ENCODE measurements at places on chromosomes 2 and 18.

- no peak for DNase-seq
Measured at GRCh38 chr2:44543773-44544725, 182.3 kb downstream of the CAMKMT start.

DNA sequence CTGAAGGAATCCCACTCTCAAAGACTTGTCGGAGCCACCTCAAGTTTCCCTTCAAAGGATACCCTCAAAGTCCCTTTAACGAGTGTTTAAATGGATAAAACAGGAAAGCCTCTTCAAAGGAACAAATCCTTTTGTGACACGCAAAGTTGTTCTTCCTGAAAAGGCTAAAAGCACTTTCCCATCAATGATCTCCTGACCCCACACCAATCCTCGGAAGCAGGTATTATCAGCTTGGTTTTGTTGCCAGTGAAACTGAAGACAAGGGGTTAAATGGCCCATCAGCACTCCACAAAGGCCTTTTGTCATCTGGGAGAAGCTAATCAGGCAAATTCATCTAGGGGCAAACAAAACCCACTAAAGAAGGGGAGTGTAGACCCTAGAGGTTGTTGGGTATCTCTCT lies 418.0 kb upstream of the ID2 start:
- DNase-seq, result no peak

DNA sequence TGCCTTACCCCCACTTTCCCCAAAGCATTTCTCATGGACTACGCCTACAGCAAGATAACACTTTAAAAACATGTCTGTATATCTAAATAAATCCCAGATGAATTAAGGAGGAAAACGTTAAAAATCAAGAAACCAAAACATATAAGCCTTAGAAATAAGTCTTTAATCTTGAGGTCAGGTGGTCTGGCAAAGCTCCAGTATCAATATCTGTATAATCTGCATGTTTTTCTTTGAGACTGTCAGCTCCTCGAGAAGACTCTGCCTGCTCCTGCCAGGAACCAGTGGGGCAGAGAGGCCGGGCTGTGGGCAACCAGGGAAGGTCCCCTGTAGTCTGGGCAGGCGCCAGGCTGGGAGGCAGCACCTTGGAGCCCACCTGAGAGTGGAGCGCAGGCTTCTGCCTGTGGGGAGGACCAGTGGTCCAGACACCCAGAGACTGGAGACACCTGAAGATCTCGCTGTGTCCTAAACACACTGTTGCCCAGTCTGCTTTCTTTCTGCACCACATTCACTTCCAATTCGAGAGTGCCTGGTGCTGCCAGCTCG lies 291.0 kb upstream of the SOX11 start:
- no peak for DNase-seq

GRCh38 chr2:69214898-69215297 lies 172.1 kb downstream of the GFPT1 start:
- DNase-seq, result peak; percentile 22

DNA sequence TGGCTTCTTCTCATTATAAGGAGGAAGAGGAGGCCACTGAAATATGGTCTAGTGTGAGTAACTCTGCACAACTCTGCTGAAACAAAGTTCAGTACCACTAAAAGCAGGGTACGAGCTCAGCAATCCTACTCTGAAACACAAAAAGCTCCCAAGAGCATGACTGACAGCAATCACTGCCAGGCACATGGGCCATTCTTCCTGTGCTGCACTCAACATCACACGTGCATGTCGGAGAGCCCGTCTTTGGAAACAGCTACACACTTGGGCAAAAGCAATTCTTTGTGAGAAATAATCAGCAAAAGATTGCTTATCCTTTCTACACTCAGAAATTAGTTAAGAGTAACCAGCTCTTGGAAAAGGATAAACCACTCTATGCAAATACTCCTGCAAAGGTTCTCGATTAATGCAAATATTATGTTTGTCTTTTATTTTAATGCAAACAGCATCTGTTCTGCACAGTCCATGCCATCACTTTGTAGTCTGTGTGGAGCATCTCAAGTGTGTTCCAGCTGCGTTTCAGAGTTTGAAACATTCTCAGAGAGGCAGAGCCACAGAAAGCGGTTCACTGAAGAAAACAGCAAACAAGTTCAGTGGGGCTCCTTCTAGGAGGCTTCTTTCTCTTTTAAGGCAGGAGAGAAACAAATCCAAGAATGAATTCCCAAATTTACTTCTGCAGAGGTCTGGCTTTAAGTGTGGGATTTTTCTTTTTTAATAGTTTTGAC lies 145.0 kb downstream of the HDAC4 start:
- DNase-seq, result no peak

DNA sequence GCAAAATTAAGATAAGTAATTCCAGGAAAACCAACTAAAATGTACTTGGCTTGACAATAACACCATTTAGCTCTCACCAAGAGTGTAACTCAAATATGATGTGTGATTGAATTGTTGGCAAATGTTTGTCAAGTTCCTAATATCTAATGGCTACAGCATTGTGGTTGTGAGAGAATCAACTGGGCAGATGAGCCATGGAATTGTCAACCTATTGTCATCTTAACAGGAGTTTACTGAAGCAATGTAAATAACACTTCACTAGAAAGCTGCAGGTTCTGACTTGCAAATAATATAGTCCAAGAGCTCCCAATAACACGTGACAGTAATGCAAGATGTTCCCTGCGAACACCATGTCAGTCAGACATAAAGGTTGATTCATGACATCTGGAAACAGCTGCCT lies 495.2 kb upstream of the MEIS1 start:
- no peak for DNase-seq

- DNase-seq, result no peak
Measured at GRCh38 chr2:216838151-216838550, 21.7 kb downstream of the TNP1 start.

- peak; percentile 78 for DNase-seq
Measured at GRCh38 chr18:5317186-5317585, 21.7 kb upstream of the ZBTB14 start.

- no peak for DNase-seq
Measured at GRCh38 chr2:71857636-71858035, 290.0 kb downstream of the CYP26B1 start.

DNA sequence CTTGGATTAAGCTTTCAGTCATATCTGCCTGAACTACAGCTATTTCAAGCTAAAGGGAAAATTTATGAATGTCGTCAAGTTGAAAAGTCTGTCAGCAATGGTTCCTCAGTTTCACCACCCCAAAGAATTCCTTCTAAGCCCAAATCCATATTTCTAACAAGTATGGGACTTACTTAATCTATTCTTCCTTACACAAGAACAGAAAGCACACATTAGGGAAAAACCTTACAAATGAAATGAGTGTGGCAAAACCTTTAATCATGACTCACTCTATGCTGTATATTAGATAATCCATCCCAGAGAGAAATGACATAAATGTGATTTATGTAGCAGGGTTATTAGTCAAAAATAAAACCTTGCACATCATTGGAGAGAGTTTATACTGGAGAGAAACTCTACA lies 78.9 kb downstream of the RAB31 start:
- DNase-seq, result peak; percentile 87

GRCh38 chr2:26631401-26632170 lies 9.6 kb downstream of the CIB4 start:
- no peak for DNase-seq

GRCh38 chr2:167293172-167293781 lies 405.0 kb downstream of the XIRP2 start:
- no peak for DNase-seq

GRCh38 chr2:99754210-99754609 lies 264.4 kb upstream of the REV1 start:
- DNase-seq, result peak; percentile 83

DNA sequence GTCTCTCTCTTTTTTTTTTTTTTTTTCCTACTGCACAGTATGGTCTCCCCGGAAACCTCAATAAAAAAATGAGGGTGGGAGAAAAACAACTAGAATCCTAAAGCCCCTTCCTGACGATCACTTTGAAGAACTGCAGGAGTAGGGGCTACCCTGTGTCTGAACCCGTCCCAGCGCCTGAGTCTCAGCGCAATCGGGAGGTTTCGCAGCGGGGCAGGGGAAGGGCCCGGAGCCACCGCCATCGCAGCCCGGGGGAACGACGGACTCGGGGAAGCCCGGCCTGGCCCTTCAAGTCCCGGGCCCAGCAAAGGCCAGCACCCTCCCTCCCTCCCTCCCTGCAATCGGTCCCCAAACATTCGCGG lies 411 bp downstream of the NARS1 start:
- DNase-seq, result peak; percentile 21

DNA sequence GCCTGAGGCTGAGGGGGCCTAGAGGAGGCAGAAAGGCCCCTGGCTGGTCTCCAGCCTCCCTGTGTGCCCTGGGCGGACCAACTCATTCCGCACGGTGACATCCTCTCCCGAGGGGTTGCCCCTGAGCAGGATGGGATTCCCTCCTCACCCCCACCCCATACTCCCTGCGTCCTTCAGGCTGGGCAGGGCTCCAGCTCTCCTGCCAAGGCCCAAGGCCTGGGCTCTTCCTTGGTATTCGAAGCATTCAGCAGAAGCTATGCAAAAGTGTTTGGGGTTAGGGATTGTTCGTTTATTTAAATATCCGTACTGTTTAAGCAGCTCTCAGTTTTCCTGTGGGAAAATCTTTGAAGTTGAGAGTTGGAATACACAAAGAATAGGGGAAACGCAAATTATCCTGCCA lies 113.1 kb upstream of the RAB12 start:
- DNase-seq, result no peak

DNA sequence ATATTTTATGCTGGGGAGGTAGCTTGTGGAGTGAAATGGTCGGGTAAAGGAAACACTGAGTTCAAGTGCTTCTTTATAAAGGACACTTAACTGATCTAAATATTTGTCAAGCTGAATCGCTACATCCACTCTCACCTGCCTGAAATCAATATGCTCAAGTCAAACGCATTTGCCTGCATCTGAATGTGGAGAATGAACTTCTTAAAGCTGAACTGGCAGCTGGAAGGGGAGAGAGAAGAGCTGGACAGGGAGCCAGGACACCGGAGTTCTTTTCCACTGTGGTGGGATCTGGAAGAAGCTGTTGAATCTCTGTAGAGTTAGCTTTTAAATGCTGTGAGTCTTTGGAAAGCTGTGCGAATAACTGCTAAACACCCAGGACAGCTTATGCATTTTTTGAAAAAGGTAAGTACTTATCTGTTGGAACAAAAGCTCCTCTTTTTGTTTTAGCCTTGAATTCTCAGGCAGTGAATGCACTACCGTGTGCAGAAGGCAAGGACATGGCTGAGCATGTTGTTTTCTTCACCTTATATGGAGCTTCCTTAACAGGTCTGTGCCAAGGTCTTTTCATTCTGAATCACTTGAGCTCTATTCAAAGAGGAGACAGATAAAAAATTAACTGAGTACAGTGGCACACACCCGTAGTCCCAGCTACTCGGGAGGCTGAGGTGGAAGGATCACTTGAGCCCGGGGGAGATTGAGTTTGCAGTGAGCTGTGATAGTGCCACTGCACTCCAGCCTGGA lies 74.2 kb upstream of the KLF7 start:
- no peak for DNase-seq

DNA sequence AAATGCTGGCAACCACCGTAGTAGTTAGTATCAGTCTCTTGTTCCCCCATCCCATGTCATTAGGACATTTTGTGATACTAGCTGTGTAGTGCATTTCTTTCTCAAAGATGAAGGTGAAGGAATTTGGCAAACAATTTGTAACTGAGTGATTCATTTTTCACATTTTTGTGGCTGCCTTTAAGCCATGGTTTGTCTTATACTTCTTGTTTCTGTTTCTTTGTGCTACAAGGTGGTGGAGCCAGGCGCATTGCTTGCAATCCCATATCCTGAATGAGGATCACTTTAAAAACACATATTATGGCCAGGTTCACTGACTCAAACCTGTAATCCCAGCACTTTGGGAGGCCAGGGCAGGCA lies 40.6 kb downstream of the GPD2 start:
- peak; percentile 21 for DNase-seq

GRCh38 chr2:230797515-230798495 lies 66.9 kb upstream of the ITM2C start:
- DNase-seq, result peak; percentile 91

GRCh38 chr2:23445450-23445868 lies 60.5 kb downstream of the KLHL29 start:
- no peak for DNase-seq

GRCh38 chr2:225056330-225057073 lies 14.2 kb upstream of the DOCK10 start:
- DNase-seq, result no peak

DNA sequence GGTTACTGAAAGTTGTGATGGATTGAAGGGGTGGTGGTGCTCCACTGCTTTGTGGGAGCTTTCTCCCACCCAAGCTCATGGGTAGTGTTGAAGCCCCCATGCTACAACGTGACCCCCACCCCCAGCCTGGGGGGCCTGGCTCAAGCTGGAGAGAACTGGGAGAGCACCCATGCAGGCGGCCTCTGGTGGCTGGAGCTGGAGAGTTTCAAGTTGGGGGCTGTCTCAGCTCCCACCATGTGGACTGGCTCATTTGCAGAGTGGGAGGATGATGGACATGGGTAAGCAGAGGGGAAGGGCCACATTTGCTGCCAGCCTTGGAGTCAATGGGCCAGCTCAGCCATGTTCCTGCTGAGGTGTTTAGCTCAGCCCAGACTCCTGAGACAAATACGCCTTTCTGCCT lies 62.8 kb downstream of the INPP4A start:
- no peak for DNase-seq

- no peak for DNase-seq
Measured at GRCh38 chr2:213261715-213262114, 22.5 kb upstream of the SPAG16 start.

DNA sequence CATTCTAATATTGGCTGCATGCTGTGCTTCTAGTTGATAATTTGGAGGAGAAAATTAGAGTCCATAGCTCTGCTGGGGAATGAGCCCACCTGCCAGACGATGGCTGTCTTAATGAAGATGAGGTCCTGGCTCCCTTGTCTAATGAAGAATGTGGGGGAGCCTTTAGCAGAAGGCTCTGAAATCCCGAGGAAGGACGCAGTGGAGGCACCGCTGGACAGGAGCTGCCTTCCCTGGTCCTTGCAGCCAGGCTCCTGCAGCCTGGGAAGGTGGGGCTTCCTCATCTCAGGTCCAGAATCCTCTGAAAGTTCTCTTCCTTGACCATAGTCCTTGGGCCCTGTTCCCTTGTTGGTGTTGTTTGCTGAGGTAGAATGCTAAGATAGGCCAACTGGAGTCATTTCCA lies 208.3 kb downstream of the AGAP1 start:
- DNase-seq, result no peak

- no peak for DNase-seq
Measured at GRCh38 chr2:159703491-159703890, 8.8 kb upstream of the MARCHF7 start.

- no peak for DNase-seq
Measured at GRCh38 chr18:12857215-12857905, 26.7 kb downstream of the PTPN2 start.

GRCh38 chr2:38685116-38685735 lies 19.3 kb downstream of the GALM start:
- DNase-seq, result no peak

GRCh38 chr18:48867978-48868377 lies 82.8 kb downstream of the SMAD7 start:
- no peak for DNase-seq

GRCh38 chr2:235812185-235812665 lies 318.4 kb downstream of the AGAP1 start:
- no peak for DNase-seq

DNA sequence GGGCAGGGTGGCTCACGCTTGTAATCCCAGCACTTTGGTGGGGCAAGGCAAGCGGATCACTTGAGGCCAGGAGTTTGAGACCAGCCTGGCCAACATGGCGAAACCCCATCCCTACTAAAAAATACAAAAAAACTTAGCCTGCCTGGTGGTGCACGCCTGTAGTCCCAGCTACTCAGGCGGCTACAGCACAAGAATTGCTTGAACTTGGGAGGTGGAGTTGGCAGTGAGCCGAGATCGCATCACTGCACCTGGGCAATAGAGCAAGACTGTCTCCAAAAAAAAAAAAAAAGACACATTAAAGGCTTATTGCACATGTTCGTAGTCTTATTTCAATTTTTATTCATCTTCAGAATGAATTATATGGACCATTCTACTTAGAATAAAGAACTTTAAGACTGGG lies 110.2 kb downstream of the BMPR2 start:
- DNase-seq, result no peak
